Motor neuron (in vitro differentiated cells): ENCODE measurements at places on chromosomes 13 and 19.

- no peak for ATAC-seq
These were observed 25.7 kb upstream of the SERP2 start for GRCh38 chr13:44347949-44348348.

DNA sequence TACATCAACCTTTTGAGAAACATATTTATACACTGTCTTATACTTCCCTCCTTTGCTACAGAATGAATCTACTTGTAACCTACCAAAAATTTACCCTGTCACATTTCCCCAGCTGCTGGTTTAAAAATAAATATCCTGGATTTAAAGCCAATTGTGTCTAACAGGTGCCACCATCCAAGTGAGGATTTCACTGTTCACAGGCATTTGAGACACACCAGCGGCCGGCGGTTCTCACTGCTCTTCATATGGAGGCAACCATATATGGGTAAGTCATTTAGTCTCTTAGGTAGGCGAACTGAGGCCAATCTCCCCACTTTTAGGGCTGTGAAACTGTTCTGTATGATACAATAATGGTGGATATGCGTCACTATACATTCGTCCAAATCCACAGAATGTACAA is 26.2 kb downstream of the SLC25A30 start:
- no peak for ATAC-seq

DNA sequence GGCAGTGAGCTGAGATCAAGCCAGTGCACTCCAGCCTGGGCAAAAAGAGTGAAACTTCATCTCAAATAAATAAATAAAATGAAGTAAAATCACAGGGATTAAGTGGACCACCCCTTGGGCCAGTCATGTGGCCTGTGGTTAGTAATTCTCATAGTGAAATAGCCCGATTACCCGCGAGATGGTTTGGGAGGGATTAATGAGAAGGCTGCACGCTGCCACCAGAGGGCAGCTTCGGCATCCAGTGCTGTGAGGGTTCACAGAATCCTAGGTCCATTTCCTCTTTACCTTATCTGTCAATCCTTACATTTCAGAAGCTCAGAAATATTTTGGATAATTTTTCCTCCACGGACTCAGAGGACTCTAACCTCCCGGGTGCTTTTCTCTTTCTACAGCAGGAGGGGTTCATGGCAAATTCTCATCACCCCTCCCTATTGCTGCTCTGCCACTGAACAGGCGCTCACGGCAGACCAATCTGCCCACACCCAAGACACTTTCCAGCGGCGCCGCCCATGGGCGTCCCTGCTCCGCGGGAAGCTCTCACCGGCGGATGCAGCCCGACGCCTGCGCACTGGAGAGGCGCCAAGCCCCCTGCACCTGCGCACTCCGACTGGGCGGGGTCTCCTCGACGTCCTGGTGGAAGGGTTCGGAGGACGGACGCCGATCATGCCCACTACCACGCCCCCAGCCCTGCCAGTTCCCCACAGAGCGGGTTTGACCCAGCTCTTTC is 11.0 kb downstream of the ZNF835 start:
- ATAC-seq: no peak

- ATAC-seq: no peak
These were observed 135.6 kb downstream of the NUFIP1 start for GRCh38 chr13:44853641-44854040.

GRCh38 chr13:80259159-80259558 is 81.8 kb downstream of the SPRY2 start:
- no peak for ATAC-seq
